ENCODE measurements at places on chromosomes 12 and 14.

DNA sequence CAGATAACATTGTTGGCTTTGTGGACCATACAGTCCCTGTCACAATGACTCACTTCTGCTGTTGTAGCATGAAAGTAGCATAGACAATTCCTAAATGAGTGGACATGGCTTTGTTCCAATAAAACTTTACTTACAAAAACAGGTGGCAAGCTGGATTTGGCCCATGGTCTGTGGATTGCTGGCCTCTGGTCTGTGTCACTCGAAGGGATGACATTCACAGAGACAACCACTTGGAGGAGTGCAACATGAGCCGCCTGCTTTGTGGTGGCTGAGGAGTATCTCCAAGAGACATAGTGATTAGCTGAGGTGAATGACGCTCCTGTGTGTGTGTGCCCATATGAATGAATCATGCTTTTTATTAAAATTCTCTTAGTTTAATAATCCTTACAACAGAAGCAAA is 81.3 kb upstream of the NRXN3 start:
- no peak for DNase-seq

DNA sequence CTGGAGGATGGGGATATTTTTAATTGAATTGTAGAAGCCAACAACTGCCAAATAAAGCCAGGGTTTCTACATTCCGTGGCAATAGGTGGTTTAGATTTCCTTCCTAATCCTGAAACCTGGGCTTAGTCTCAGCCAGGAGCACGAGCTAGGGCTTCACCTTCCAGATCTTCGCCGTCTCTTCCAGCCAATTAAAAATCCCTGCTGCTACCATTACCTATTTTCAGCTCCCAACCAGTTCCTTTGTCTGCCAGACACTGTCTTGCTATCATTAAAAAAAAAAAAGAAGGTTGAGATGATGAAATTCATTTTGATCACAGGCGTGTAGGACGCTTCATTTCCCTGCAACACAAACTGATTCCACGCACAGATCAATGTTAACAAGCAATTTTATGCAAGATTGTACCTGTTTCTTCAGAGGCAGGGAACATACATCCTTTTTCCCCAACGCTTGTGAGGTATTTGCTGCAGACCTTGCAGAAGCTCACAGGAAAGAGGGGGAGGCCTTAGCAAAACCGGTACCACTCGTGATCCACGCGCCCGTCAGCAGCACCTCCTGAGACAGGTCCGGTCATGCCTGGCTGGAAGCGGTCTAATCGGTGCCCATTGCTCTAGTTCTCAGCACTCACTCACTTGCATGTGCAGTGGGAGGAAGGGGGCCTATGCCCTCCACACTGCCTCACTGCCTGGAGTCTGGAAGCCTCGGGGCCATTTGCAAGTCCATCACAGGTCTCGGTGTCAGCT is 65.1 kb downstream of the SLC6A12 start:
- DNase-seq, result no peak

DNA sequence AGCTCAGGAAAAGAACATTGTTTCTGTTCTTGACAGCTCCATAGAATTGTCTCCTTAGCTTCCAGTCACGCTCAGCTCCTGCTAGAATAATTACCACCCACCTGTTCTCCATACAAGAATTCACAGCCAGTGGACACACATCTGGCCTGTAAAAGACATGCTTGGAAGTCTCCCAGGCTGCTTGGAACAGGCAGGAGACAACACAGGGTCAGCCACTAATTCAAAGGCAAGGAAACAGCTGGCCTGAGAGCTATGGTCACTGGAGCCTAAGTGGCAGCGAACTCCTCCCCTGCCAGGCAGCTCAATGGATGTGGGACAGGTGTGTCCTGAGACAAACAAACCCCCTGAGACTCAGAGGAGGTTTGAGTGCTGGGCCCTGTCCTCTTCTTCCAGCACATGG is 22.9 kb upstream of the LTBP2 start:
- no peak for DNase-seq

DNA sequence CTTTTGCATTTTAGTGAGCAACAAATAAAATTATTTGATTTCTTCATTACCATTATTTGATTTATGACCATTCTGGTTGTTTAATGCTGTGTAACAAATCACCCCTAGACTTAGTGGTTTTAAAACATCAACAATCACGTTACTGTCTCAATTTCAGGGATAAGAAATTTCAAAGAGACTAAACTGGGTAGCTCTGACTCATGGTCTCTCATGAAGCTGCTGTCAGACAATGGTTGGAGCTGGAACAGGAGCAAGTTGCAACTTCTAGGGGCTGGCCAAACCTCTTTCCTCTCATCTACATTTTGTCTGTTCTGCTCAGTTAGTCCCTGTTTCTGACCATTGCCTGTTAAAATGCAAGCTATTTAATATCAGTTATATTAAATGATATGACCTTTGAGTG is 517.0 kb downstream of the KCNH5 start:
- DNase-seq, result no peak

GRCh38 chr12:8037046-8037663 is 4.6 kb downstream of the FOXJ2 start:
- DNase-seq, result no peak

DNA sequence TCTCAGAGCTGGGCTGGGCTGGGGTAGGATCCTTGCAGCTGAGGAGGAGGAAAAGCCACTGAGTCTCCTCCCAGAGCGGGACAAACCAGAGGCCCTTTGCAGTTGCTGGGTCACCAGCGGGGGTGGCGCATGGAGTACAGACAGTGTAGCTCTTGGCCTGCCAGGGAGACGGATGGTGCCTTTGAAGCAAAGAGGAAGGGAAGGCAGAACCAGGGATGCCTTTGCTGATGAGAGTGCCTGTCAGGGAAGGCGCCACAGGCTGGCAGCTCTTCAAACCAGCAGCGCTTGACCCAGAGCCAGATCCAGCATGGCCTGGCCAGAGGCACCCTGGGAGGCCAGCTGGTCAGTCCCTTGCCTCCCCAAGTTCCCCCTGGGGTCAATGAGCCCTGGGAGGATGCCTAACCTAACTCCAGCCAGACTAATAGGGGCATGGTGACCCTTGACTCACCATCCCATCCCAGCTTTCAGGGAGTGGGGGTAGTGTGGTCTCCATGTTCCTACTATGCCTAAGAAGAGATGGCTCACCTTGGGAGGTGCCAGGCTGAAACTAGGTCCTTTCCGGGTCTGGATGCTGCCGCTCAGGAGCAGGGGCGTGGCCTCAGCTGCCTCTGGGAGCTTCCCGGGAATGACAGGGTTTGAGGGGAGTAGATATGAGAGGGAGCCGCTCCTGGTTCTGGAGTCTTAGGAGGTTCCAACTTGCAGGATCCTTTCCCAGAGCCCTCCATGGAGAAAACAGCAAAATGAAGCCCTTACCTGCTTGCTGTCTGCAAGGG is 19.8 kb downstream of the VASH1 start:
- no peak for DNase-seq

GRCh38 chr14:95297832-95298231 is 21.9 kb downstream of the CLMN start:
- DNase-seq, result no peak

DNA sequence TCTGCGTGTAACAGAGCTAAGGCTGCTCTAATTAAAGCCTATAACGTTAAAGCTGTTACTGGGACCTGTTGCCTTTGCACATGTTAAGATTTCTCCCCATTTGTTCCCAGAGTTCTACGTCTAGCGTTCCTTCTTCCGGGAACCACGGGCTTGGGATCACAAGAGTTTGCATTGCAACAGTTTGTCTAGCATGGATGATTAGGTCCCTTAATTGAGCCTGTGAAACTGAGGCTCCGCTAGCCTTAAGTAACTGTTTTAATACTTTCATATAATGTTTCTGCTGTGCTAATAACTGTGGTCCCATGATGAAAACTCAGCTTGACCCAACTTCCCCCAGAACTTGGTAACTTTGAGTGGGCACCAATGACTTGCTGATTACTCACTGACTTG is 16.7 kb upstream of the LYZ start:
- DNase-seq, result no peak

- no peak for DNase-seq
Measured at GRCh38 chr14:97230051-97230450, 432.9 kb downstream of the VRK1 start.

- DNase-seq, result no peak
Measured at GRCh38 chr12:45981075-45981837, 9.1 kb downstream of the SCAF11 start.

- DNase-seq, result peak; percentile 53
Measured at GRCh38 chr14:33561488-33562175, 389.2 kb downstream of the EGLN3 start.

DNA sequence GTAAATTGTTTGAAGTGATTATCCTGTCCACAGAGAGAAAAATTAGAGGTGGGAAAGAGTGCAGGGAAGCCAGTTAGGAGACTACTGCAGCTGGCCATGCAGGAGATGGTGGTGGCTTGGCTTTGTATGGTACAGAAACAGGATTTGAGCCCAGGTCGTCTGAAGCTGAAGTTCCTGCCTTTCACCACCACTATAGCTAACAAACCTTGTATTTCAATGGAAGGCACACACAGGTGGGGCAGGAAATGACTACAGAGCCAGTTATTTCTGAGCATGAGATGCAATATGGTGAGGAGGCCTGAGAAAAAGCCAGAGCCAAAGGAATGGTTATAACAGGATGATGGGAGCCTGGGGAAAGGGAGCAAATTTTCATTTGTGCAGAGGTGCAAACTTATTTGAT is 103.9 kb downstream of the BTG1 start:
- DNase-seq, result no peak

DNA sequence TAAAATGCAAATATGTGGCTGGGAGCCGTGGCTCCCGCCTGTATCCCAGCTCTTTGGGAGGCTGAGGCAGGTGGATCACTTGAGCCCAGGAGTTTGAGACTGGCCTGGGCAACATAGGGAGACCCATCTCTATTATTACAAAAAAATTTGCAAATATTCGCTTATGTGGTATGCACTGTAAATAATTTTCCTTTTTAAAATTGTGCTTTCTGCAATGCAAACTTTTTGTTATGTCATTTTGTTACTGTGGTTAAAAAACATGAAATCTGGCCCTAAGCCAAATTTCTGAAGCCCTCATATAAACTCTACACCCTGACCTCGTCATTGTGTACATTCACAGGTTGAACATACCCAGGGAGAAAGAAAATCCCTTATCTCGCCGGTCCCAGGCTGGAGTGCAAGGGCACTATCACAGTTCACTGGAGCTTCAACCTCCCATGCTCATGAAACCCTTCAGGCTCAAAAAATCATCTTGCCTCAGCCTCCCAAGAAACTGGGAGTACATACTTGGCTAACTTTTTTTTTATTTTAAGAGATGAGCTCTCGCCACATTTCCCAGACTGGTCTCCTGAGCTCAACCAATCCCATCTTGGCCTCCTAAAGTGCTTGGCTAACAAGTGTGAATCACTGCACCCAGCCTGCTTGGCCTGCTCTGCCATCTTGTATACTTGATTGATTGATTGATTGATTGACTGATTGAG is 24.7 kb downstream of the TRAPPC6B start:
- no peak for DNase-seq

GRCh38 chr14:103078860-103079587 is 5.0 kb upstream of the LBHD2 start:
- no peak for DNase-seq

DNA sequence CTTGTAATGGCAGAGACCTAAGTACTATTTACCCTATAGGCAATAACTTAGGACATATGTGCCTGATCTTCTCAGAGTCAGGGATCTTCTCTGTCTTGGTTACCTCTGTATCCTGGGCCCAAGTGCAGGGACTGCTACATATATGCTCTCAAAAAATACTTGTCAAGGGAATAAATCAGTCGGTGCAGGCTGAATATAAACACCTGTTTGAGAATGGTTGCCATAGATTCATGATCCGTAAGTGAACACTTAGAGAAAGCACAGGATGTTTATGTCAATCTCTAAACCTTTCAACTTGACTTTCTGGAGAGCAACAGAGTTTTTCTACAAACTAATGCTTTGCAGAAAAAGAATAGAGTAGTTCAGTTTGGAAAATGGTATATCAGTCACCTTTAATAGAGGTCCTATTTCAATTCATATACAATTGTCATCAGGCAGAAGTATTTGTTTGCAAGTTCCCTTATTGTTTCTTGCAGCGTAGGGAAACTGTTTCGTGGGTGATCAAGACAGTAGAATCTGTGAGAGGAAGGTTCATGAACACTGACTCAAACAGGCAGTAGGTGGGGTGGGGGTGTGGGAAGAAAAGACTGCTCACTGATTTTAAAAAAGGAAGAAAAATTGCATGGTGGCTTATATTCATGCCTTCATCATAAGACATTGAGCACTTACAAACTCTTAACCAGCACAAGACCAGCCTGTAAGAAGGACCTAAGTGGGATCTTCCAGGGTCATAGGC is 6.0 kb upstream of the UBE2N start:
- no peak for DNase-seq

DNA sequence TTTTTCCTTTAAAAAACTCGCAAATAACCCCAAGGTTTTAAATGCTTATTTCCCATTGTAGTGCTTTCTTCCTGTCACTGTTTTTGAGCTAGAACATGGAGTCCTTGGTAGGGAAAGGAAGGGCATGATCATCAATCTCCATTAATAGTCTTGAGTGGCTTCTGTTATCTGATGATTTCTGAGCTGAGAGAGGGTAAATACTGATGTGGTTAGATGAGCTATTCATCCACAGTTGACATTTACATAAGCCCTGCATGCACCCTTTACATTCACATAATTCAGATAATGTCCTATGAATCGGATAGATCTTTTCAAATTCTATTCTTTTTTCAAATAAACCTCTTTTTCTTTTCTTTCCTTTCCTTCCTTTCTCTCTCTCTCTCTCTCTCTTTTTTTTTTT is 81.4 kb downstream of the NTN4 start:
- DNase-seq, result no peak

DNA sequence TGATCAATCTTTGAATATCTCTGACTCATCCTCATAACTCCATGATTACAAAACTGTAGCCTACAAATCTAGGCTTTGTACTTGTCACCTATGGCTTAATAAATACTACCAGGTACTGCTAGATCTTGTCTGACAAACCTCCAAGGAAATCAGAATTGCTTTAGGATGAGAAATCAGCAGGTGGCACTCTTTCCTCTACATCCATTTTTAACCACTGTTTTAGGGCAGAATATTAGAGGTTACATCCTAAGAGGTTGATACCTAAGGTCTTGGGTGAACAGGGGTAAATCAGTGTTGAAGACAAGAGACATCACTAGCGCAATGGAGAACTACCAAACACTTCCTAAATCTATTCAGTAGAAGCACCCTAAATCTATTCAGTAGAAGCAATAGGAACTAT is 63.1 kb upstream of the SOX5 start:
- no peak for DNase-seq

DNA sequence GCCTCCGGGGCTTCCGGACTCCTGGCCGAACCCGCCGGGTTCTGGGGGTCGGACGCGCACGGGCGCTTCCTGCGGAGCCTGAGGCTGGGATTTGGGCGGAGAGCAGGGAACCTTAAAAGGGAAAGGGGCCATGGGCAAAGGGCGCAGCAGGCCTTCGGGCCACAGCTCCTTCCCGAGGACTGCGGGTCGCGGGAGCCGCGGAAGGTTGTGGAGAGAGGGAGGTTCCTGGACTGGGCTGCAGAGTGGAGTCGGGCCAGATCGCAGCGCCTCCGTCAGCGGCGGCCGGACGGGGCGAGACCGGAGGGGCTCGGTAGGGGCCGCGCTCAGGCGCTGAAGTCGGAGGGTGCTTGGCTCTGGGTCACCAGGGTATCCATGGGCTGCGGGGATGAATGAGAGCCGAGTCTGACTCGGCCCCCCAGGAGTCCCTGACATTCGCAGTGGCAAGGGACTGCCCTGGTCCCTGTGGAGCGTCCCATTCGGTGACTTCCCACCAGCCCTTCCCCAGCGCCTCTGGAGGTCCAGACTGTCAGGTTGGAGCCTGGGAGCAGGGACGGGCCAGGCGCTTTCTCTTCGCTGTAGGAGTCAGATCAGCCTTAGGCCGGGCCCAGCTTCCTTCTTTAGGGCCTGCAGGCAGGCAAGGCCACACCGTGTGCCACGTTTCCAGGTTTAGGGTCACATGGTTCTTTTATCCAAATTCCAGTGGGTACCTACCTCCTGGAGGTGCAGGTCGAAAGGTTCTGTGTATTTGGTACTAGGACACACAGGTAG is 938 bp upstream of the SLC25A29 start:
- DNase-seq, result no peak

Measured in left lung (tissue), 14 donors.